ENCODE measurements at places on chromosomes 3 and 15.

GRCh38 chr3:13303410-13303809 is 116.7 kb downstream of the NUP210 start:
- DNase-seq: no peak

DNA sequence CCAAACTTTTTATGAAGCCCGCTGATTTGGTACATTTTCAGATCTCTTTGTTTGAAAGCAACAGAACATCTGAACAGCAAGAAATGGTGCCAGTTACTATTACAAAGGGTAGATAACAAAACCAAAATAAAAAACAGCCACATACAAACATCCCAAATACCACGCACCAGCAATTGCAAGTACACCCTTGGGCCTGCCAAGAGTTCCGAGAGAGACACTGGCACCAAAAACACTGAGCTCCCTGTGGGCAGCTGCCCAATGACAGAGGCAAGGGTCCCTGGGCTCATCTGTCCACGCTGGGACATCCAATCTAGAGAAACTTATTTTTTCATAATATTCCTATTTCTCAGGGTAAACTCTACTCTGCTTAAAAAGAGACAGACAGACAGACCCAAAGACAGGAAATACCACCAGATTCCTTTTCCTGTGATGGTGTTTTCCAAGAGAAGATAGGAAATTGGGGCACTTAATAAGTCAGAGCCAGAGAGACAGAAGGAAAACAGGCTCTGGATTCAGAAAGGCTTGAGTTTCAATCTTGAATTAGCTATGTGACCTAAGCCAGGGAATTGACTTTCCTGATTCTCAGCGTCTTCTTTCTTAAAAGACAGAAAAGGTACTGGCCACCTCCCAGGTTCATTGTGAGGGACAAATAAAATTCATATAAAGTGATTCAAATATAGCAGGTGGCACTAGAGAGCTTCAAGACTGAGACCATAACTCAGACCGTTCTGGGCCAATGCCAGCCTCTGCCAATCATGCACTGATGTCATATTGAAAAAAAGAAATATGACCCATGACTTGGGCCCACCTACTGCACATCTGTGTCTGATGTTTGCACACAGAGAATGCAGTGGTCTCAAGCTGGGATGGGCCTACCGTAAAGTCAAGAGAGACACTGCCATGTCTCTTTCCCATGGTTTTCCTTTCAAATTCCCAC is 61.3 kb downstream of the FOXP1 start:
- no peak for DNase-seq

- no peak for DNase-seq
Measured at GRCh38 chr3:179418610-179419009, 32.7 kb downstream of the GNB4 start.

GRCh38 chr3:194337965-194338753 is 13.0 kb downstream of the CPN2 start:
- no peak for DNase-seq

- DNase-seq: no peak
Measured at GRCh38 chr3:43649365-43649968, 27.7 kb upstream of the ANO10 start.

DNA sequence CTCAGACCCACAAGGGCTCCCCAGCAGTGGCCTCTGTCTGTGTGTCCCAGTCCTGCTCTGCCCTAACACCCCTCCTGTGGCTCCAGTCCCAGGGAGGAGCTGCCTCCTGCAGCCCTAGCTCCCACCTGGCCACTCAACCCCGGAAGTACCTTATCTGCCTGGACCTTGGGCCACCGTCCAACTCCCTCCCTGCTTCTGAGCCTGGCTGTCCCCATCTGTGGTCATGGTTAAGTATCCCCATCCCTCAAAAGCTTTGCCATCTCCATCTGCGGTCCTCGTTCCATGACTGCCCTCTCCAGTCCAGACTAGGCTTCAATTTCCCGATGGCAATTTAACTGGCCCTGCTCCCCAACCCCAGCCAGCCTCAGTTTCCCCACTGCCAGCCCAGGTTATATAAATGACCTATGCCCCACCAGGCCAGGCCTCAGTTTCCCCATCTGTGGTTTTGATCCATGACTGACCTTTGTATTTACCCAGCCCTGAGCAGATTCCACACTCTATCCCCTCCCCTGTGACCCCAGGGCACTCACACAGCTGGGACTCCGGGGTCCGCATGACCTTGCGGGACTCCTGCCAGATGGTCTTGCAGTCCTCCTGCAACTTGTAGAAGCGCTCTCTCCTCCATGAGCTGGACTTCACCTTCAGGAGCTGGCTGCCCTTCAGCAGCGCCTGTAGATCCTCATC is 9.6 kb downstream of the PLCD1 start:
- no peak for DNase-seq

GRCh38 chr15:94269954-94270353 is 38.6 kb downstream of the MCTP2 start:
- DNase-seq: no peak

DNA sequence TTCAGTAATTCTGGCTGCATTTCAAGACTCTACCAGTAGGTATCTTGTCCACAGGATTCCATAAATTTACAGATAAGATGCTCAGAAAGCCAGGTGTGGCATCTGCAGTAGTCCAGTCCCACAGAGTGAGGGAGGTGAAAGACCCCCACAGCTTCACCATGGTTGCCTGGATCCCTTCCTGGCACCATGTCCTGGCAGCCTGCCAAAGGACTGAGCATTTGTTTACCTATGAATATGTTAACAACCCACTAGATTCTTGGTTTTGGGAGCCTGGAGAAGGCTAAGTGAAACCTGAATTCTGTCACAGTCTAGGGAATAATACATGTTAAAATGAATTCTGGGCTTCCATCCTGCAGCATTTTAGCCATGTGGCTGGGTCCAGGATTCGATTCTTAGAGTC is 14.9 kb downstream of the CHST2 start:
- DNase-seq: no peak

DNA sequence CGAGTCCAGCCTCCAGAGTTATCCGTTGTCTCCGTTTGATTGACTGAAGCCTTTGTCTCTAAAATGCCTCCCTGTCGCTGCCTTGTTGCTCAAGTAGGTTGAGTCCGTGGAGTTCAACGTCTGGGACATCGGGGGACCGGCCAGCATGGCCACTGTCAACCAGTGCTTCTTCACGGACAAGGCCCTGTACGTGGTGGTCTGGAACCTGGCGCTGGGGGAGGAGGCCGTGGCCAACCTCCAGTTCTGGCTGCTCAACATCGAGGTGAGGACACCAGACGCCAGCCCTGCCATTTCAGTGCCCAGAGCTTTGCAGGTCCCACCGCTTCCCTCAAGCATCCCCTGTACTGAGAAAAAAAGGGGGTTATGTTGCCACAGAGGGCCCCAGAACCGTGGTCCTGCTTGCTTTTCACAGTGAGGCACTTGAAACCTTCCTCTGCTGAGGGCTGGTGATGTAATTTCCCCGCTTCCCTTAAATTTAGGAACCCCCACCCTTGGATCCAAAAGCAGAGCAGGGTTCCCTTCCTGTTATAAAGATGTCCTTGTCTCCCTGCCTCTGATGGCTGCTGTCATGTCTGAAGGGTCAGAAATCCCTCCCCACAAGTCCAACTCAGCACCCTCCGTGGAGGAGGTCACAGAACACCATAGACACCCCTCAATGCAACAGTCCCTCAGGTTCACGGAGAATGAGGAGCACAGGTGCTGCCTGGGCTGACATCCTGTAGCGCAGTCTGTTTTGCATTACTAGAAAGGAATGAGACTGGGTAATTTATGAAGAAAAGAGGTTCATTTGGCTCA is 105.7 kb downstream of the LRRK1 start:
- no peak for DNase-seq

DNA sequence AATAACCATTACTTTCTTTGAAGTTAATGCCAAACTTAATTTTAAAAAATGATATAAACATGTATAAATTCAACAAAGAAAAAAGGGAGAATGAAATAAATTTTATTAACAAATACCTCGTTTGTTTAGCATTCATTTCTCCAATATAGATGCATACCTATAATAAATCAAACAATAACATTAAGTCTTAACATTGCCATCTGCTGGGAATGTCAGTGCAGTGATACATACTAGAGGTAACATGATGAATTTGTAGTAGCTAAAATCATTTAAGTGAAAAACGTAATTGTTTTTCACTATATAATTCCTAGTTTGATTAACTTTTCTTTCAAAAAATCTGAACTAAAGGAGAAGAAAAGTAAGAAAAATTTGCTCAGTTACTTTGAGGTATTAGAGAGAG is 340.2 kb upstream of the CBLB start:
- DNase-seq: no peak

GRCh38 chr3:123952844-123953520 is 8.0 kb downstream of the CCDC14 start:
- no peak for DNase-seq

GRCh38 chr3:156576051-156576450 is 21.1 kb upstream of the SSR3 start:
- no peak for DNase-seq

DNA sequence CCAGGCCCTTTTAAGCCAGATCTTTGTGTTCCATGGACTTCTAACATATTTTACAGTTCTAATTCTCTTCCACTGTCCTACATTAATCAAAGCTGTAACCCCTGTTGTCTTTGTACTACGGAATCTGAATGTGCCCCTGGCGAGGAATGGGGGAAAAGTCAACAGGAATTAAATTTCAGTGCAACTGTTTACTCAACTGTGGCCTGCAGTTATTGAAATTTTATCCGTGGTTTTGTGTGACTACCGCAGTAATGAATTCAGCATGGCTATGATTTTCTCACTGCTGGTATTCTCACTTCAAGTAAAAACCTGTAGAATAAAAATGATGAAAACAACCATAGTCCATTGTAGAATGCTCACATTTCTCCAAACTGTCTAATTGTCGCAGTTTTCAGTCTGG is 388.0 kb downstream of the FOXP1 start:
- no peak for DNase-seq

DNA sequence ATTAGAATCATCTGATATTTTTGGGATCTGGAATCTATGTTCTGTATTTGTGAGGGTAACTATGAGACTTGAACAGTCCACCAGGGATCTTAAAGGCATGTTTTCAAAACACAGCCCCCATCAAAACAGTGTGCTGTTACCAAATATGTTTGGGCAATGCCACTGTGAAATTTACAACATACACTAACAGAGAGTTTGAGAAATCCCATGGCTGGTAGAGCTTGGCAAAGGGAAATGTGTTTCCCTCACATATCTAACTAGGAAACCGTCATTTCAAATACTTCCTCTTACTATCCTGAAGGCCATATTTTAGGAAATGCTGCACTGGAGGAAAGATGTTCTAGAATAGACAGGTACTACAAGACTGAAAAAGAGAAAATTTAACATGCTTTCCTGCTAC is 607.4 kb downstream of the FHIT start:
- no peak for DNase-seq

DNA sequence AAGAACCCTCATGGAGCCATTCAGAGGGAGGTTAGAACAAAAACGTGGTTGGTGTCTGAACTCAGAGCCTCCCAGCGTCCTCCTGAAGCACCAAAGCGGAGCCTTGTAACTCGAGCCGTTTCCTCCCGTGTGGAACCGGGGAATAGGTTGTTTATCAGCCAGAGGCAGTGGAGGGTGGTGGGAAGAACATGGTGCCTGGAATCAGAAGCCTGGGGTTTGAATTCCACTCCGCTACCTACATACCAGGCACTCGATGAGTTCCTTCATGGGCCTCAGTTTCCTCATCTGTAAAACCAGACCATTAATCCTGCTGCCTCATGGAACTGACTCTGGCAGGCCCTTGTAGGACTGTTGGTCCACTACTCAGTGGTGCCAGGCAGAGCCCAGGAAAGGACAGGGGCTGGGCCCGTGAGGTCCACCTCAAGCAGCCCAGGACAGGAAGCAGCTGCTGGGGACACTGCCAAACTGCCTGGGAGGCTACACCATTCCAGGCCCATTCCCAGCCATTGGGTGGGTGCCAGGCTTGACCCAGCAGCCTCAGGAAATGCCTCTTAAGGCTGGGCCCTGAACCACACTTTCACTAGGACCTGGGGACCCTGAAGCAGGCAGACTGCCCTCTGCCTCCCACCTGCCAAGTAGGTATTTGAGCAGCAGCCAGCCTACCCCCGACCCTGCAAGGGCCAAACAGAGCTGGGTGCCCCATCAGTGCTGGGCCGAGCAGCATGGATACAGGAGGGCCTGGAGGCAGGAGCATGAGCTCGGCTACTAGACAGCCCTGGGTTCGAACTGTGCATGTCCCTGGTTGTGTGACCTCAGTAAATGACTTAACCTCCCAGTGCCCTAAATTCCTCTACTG is 33.4 kb downstream of the PRKCD start:
- DNase-seq: no peak

DNA sequence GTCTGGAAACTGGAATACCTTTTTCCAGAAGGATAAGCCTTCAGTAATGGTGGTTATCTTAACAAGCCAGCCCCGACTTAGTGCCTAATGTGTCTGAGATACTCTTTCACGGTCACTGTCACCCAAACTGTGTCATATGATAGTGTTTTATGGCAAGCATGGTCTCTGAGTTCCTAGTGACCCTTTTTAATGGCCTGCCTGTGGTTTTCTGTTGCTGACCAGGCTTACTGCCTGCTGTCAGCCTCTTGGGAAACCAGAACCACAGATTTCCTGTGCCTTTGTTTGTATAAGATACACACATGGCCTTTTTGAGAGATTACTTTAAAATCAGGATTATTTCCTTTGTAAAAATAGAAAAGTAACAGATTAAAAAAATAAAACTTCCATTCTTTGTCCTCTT is 22.4 kb downstream of the HPS3 start:
- no peak for DNase-seq

GRCh38 chr15:48533982-48534381 is 111.5 kb downstream of the FBN1 start:
- DNase-seq: no peak

GRCh38 chr3:59451800-59452746 is 402.2 kb upstream of the CFAP20DC start:
- DNase-seq: peak; percentile 20

GRCh38 chr15:63166219-63166618 is 8.9 kb upstream of the RPS27L start:
- no peak for DNase-seq

DNA sequence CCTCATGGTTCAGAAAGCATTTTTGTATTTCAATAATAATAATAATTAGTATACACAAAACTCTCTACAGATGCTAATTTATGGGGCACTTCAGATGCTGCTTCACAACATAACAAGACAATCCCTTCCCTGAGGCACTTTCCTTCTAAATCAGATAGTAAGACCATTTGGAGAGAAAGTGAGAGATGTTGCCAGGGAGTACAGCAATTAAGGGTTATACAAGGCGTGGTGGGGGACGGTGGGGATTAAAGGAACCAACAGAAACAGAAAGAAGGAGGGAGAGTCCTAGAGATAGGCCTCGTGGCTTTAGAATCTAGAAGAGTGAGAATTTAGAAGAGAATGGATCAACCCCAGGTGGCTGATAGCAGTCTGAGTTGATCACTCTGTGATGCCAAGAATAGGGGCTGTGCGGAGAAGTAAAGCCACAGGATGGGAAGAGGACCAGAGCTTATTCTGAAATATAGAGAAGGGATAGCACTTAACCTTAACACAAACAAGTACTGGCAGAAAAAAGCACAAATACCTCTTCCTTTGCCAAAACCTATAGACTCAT is 76.9 kb downstream of the ETFA start:
- DNase-seq: no peak

- no peak for DNase-seq
Measured at GRCh38 chr15:40949756-40950207, 3.5 kb upstream of the CHAC1 start.

All from activated CD8-positive, alpha-beta T cell treated with anti-CD3 and anti-CD28 coated beads for 36 hours (primary cell).